Cardiac fibroblast (primary cell): ENCODE measurements at places on chromosomes 5 and 9.

- DNase-seq, result no peak
Measured at GRCh38 chr9:122102156-122102555, 9.0 kb upstream of the TTLL11 start.

DNA sequence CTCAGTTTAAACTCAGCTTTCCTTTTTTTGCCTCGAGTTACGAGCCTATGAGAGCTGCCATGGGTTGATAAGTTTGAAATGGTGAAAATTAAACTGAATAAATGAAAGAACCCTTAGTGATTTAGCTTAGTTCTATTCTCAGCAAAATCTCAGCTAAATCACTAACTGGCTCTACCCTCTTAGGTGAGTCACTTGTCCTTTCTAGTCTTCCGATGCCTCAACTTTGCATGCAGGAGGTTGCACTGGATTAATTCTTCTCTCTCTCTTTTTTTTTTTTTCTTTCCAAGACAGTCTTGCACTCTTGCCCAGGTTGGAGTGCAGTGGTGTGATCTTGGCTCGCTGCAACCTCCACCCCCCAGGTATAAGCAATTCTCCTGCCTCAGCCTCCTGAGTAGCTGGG, 83.9 kb downstream of the PAPPA start:
- DNase-seq, result peak; percentile 52

DNA sequence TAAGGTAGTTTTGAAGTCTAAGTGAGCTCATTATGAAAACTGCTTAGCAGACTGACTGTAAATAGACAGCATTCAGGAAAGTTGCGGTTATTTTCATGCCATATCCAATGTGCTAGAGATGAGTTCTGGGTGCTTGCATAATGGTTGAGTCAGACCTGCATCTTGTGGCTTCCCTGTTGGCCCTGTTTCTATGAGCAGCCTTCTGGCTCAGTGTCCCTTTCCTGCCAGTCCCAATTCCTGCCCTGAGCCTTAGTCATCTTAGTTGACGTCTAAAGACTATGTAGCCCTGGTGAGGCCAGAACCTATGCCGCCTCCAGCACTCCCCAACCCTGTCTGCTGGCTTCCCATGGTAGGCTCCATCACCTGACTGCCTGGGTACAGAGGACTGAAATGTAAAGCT, 76.3 kb upstream of the TNFSF8 start:
- DNase-seq, result peak; percentile 90

DNA sequence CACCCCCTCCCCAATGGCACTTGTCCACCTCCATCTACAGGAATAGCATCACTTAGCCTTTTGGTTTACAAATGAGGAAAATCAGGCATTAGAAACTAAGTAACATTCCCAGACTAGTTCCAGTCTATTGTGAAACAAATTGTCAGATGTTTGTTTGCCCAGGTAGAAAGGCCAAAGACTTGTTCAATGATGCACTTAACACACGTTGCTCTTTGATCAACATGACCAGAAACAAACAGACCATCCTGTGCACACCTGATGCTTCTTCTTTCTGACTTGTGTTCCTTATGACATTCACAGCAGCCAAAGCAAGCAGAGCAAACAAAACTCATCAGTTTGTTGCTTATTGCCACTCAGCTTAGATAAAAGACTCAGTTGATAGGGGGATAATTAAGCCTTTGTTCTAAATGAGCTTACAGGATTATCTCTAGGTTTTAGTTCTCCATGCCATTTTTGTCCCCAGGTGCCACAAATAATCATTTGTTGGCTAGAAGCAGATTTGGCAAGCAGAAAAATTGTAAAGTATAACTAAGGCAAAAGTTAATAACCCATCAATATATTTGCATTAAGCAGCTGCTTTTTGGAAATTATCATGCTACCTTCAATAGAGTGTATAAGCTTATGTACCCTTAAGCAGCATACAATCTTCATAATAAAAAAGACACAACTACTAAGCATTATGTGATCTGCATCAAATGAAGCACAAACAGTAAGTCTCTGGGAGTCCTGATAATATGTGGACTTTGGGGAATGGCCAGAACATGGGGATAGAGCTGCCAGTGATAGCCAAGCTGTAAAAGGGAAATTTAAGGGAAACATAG, 26.3 kb upstream of the FST start:
- no peak for DNase-seq

- DNase-seq, result peak; percentile 34
Measured at GRCh38 chr9:77816641-77817341, 168.7 kb upstream of the GNA14 start.

DNA sequence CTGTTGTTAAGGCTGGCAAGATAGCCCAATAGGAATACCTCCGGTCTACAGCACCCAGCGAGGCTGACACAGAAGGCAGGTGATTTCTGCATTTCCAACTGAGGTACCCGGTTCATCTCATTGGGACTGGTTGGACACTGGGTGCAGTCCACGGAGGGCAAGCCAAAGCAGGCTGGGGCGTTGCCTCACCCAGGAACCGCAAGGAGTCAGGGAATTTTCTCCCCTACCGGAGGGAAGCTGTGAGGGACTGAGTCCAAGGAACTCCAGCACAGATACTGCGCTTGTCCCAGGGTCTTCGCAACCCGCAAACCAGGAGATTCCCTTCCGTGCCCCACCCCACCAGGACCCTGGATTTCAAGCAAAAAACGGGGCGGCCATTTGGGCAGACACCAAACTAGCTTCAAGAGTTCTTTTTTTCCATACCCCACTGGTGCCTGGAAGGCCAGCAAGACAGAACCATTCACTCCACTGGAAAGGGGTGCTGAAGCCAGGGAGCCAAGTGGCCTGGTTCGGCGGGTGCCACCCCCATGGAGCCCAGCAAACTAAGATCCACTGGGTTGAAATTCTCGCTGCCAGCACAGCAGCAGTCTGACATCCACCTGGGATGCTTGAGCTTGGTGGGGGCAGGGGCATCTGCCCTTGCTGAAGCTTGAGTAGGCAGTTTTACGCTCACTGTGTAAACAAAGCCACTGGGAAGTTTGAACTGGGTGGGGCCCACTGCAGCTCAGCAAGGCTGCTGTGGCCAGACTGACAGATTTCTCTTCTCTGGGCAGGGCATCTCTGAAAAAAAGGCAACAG, 647.2 kb downstream of the BNC2 start:
- DNase-seq, result no peak

GRCh38 chr9:130616451-130616850, 37.1 kb downstream of the FUBP3 start:
- no peak for DNase-seq

GRCh38 chr5:434443-435146, 8.4 kb upstream of the EXOC3 start:
- no peak for DNase-seq

GRCh38 chr9:14207352-14207995, 106.5 kb downstream of the NFIB start:
- DNase-seq, result no peak

GRCh38 chr5:55177078-55177477, 4.1 kb upstream of the CDC20B start:
- no peak for DNase-seq

DNA sequence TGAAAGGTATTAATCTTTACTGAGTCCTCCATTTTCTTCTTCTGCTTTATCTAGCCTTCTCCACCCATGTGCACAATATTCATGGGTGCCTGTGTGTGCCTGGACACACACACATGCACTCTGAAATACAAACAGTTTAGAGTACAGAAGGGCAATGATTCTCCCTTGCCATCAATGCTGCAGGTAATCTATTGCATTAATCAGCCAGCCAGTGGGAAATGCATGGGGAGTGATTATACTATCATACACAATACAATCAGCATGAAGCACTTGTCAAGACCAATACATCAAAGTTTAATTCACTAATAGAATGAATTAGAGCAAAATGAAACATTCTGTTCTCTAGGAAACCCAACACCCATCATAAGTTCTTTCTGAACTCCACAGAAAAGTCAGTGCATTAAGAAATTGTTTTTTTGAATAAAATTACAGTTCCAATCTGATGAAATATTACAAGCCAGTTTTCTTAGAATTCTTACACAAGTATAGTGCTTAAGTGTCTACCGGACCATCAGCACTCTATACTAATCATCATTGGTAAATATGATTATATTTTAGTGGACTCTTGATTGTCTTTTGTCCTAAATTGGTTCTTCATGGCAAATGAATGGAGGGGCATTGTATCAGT, 172.2 kb downstream of the ZSWIM6 start:
- no peak for DNase-seq

- no peak for DNase-seq
Measured at GRCh38 chr5:145218019-145218418, 617.1 kb downstream of the PRELID2 start.

DNA sequence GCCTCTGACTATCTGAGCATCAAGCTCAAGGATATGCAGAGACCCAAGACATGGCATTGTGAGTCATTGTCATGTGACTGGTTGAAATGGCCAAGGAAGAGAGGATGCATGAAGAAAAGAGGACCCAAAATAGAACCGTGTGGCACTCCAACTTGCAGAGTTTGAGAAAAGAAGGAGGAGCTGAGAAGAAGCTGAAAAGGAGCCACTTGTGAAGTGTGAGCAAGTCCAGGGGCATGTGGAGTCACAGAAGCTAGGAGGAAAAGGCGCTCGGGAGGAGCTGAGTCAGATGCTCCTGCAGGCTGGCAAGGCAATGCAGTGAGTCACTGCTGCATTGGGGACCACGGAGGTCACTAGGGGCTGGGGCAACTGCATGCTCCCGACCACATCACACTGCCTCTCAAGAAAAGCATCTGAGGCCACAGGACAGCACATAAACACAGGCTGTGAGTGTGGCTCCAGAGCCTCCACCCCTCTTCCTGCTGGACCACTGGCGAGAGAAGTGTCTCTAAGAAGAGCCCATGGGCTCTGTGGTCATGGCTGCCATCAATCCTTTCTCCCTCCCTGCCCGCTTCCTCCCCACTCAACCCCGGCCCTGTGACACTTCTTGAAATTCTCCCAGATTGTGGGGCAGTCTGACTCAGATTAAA, 197.6 kb downstream of the DRD1 start:
- peak; percentile 56 for DNase-seq

DNA sequence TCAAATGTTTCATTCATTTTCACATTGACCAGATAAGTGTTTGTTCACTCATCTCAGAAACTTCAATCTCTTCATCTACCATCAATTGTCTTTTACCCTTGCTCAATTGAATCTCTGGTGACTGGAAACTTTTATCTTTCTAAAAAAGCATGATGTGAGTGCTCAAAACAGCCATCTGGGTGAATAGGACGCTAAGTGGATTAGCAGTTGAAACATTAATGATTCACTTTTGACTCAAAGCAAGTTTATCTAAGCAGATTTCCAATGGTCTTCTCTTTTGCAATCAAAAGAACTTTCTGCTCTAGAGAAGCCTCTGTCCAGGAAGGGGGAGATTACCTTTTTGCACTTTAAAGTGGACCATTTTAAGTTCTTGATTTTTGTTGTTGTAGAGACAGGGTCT, 22.2 kb downstream of the KLF4 start:
- DNase-seq, result no peak

GRCh38 chr5:133154274-133155075, 102.7 kb downstream of the HSPA4 start:
- no peak for DNase-seq

GRCh38 chr5:14557203-14557770, 24.3 kb upstream of the OTULINL start:
- DNase-seq, result peak; percentile 16

DNA sequence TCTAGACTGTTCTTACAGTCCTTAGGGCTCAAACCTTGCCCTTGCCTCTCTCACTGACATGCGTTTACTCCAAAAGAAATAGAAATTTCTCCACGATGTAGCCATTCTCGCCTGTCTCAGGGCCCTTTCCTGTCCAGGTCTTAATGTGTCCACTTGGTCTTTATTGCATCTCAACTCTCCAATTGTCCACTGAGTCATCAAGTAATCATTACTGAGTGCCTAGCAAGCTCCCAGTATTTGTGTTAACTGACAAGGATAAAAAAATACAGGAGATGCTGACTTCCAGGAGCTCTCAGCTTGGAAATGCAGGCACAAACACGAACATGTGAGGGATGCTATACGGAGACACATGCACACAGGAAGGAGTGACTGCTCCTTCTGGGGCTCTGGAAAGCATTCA, 147.3 kb downstream of the ARSB start:
- no peak for DNase-seq

GRCh38 chr9:131419716-131420115, 25.8 kb downstream of the PRRC2B start:
- DNase-seq, result no peak

DNA sequence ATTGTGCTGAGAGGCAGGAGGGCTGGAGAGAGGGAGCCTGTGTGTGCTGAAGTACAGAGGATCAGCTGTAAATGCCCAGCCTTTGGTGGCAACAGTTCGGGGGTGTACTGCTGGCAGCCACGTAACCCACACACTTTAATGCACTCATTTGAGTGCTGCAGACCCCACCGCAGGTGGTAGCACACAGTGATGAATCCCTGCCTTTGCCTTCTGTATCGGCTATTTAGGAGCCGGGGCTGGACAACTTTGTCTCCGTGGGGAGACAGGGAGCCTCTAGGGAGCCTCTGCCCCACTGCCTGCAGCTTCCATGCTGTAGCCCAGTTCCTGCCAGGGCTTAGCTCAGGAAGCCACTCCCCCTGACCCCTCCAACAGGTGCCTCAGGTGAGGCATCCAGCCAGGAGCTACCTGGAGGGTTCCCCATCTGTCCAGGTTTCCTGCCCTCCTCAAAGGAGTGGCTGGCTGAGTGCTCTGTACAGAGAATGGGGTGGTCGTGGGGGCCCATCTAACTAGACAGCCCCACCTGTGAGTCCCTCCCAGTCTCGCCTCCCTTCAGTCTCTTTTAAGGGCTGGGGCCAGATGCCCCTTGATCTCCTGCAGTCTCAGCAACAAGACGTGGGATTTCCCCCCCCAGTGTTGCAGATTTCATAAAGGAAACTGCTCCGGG, 44.5 kb downstream of the SECISBP2 start:
- DNase-seq, result no peak

DNA sequence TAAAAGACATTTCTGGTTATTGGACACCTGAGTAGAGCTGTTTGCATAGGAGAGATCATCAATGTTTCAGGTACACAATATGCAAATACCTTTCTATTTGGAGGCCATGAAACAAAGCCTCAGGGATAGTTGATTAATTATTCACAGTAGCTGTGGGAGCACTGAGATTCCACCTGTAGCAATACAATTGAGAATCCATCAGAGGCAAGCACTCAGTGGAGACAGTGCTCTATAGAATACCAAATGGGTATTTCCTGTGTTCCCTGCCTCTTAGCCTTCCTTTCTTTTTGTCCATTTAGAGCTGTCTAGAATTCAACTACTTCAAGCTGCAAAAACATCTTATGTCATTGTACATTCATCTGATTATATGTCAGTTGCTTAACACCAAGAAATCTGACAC, 1754.0 kb upstream of the ACO1 start:
- no peak for DNase-seq

DNA sequence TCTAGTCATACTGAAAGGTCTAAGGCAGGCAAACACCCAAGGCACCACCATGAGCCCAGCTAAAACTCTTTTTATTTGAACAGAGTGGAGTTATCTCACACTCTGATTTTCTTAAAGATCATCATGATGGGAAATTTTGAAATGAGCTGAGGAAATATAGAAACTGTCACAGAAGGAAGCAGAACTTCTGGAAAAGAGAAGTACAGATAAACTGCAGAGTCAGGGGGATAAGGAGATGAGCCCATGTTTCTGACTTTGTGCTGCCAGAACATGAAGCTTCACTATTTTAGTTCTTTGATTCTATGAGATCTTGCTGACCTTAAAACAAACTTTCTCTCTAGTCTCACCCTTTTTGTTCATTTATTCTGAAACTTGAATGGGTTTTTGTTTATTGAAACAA, 406.5 kb upstream of the EDIL3 start:
- no peak for DNase-seq

GRCh38 chr5:96721351-96721977, 59.3 kb downstream of the CAST start:
- peak; percentile 63 for DNase-seq
